Activated naive CD4-positive, alpha-beta T cell (primary cell): ENCODE measurements at places on chromosomes 7 and 10.

DNA sequence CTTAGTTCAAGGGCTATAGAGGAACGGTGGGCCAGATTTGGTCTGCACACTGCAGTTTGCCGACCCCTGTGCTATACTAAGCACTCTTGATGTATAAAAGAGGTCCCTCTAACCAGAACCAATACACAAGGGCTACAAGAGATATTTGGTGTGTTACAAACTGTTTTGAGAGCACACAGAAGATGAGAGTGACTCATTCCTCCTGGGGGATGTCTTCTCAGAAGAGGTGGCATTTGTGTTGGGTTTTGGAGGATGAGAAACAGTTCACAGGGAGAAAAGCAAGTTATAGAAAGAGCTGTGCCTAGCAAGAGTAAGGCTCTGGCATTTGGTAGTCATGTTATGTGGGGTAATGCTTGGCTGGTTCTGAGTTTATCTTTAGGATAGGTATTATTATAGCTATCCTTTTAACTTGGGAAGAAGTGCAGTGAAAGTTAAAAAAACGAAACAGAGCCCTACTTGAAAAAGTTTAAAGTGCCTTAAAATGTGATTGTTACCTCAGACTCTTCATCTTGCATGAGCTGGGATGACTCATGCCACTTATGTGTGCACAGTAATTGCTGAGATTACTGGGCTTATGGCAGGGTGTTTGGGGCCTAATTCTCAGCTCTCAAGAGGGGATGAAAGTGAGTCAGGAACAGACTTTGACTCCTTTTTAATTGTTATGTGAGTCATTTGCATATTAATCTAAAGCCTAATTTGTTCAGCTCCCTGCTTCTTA, 160.4 kb downstream of the KIF20B start:
- no peak for DNase-seq

- no peak for DNase-seq
Observed at GRCh38 chr10:62749093-62749683, 55.3 kb upstream of the ADO start.

DNA sequence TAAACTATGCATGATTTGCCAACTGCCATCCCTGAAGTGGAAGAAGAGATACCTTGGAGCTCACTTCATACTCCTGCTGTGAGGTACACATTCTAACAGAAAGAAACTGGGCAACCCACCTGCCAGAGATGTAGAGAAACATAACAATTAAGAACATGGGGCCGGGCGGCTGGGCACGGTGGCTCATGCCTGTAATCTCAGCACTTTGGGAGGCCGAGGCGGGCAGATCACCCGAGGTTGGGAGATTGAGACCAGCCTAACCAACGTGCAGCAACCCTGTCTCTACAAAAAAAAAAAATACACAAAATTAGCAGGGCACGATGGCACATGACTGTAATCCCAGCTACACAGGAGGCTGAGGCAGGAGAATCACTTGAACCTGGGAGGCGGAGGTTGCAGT, 402.6 kb upstream of the ANKRD30A start:
- DNase-seq, result no peak

GRCh38 chr10:6202098-6202683, 541 bp upstream of the PFKFB3 start:
- no peak for DNase-seq

GRCh38 chr7:102874166-102874829, 38.5 kb upstream of the LRRC17 start:
- DNase-seq, result no peak

GRCh38 chr7:28114056-28114455, 66.5 kb downstream of the JAZF1 start:
- no peak for DNase-seq

DNA sequence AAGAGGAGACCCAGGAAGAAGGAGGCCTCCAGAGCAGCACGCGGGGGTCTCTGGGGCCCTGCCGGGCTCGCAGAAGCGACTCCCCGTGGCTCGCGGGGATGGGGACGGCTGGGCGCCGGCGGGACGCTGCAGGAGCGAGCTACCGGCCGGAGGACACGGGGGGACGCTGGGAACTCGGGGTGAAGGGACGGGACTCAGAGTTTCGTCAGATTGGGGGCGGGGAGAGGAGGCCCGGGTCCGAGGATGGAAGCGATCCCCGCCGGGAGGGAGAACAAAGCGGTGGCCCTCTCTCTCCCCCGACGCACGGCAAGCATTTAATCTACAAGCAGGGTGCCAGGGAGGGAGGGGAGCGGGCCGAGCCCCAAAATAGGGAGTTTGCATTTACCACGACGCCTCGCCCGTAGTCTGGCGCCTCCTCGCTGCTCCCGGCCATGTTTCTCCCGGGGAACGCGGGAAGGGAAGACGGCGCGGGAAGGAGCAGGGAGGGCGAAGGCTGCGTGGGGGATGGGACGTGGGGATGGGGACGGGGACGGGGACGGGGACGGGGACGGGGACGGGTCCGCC, at the start of gene PRTFDC1:
Gene PRTFDC1 (minus strand): TSS at position 464 of the 564 bp plus-strand sequence. CDS start 31 bp downstream, at position 433.
- DNase-seq, result no peak
